T1000 (cell line): ENCODE measurements at places on chromosomes 6 and 20.

- no peak for DNase-seq
Observed at GRCh38 chr6:14082771-14083170, 34.8 kb upstream of the CD83 start.

DNA sequence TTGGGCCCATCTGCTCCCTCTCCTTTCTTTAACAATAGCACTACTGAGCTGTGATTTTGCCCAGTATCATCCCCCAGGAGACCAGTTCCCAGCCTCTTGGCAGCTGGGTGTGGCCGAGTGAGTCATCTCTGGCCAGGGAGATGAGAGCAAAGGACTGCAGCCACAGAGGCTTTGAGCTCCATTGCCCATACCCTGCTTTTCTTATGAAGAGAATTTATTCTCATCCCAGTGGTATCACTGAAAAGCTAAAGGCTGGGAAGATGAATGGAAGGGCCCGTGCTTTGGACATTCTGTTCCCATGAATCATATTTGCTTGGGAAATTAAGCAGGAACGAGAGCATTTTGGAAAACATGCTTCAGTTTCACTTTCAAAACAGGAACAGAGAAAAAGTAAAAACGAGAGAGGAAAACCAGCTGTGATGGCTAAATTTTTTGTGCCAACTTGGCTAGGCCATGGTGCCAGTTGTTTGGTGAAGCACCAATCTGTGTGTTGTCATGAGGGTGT, 14.9 kb downstream of the CST3 start:
- DNase-seq = peak; percentile 64

DNA sequence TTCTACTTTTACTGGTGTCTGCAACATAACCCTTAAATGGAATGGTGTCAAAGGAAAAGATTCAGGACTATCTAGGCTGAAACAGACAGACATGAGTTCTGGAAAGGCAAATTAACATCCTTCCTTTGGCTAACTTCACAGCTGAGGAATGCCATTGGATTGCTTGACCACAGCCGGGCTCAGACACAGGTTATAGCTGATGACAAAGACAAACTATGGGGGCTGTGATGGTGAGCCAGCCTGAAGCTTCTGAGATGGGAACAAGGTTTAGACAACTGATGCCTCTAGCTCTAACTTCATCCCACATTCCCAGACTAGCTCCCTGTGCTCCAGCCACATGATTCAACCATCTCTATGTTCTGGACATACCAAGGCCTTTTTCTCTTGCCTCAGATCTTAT, 15.3 kb downstream of the POLR1C start:
- DNase-seq = no peak

DNA sequence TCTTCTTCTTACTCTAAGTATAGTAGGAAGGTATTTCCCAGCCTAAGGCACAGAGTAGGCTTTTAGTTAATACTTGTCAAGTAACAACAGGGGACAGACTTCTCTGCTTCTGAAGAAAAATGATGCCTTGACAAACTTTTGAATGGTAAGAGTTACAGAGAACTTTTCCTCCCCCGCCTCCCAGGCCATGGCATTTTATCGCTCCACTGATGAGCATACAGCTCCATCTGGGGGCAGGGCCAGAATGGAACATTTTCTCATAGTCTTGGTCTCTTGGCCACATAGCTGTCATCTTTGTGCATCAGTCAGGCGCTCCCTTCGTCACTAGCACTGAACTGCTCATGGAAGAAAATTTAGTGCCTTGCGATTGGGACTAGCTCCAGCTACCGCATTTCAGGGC, 1066.8 kb upstream of the CITED2 start:
- no peak for DNase-seq

- no peak for DNase-seq
Observed at GRCh38 chr6:150152891-150153876, 10.3 kb downstream of the PPP1R14C start.

DNA sequence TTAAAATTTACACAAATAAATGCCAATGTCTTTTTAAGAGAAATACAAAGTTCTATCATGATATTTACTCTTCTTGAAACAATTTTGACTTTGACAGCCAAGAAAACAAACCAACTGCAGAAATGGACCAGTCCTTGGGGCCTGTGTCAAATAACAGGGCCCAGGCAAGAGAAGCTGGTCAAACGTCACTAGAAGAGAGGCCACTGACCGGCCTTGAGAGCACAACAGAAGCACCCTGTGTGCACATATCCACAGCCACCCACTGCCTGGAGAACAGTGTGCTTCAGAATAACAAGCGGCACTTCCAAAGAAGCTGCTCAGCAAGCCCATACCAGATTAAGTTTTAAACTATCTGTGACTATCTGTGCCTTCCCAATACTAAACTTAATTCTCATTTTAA, 14.8 kb downstream of the APMAP start:
- DNase-seq = no peak

DNA sequence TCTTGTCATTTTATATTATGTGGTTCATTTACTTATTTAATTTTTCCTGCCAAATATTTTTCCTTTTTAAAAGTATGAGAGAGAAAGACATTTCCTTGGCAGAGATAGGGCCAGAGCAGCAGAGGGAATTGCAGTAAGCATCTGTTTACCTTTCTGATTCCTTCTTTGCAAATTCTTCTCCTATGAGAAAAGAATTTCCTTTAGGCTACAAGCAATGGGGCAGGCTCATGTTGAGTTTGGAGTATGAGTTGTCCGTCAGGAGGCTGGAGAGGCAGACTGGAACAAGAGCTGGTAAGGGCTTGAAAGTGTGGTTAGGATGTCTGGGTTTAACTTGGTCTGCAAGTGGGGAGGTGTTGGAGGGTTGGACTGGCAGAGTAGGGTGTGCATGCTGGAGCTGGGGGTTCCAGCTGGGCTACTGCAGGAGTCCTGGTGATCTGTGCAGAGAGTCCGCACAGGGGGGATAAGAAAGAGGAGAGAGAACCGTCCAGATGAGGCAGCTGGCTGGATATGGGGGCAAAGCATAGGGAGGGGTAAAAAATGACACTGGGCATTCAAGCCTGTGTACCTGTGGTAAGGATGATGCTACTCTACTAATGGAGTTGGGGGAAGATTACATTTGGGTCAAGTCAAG, 19.7 kb downstream of the TIAM2 start:
- DNase-seq = no peak

DNA sequence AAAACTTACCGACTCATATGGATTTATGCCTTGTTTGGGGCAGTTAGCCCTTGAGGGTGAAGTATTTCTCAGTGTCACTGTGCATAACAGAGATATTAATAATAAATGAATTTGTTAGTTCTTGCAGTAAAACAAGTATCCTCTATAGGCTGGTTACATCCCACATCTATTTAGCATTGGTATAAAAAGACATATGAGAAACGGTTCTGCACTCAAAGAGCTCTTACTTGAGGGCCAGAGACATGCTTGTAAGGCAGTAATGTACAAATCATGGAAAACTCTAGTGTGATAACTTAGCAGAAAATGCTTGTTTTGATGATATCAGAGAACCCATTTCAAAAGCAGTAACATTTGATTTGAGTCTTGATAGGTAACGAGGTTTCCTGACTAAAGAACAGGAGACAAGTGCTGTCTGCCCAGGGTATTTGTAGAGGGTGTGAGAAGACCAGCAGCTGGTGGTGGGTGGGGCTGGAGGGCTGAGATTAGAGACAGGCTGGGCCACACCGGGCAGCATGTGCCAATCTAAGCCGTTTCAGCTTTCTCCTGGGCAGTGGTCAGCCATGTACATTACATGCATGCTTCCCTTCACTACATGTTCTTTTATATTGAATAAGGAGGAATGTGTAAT, 46.3 kb downstream of the TULP4 start:
- DNase-seq = no peak

DNA sequence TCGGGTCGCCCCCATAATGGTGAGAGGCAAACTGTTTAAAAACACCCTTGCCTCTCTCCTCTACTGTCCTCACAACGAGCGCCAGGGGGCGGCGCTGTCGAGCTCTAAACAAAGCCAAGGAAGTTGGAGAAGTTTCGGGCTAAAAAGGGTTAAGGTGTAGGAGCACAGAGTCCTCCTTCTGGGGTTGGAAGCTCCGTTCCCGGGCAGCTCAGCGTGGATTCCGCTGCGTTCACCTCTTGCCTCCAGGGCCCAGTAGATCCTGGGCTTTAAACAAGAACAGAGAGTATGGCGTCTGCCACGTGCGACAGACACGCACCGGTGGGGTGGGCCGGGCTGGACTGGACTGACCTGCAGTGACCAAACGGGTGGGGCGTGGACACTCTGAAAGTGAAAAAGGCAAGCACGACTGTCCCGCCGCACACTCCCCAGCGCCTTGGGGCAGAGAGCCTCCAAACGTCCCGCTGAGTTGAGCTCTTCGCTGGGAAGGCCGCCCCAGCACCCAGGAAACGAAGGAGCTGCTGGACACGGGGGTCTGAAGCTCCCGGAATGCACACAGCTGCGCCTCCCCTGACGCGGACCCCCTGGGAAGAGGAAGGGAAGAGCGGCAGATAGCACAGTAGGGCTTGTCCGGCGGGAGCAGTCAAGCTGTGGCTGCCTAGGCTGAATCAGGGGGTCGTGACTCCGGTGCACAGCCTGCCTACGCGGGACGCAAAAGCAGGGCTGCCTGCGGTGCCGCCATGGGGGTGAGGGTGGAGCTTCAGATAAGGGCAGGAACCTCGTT, 1.6 kb upstream of the THBD start:
- DNase-seq = no peak

DNA sequence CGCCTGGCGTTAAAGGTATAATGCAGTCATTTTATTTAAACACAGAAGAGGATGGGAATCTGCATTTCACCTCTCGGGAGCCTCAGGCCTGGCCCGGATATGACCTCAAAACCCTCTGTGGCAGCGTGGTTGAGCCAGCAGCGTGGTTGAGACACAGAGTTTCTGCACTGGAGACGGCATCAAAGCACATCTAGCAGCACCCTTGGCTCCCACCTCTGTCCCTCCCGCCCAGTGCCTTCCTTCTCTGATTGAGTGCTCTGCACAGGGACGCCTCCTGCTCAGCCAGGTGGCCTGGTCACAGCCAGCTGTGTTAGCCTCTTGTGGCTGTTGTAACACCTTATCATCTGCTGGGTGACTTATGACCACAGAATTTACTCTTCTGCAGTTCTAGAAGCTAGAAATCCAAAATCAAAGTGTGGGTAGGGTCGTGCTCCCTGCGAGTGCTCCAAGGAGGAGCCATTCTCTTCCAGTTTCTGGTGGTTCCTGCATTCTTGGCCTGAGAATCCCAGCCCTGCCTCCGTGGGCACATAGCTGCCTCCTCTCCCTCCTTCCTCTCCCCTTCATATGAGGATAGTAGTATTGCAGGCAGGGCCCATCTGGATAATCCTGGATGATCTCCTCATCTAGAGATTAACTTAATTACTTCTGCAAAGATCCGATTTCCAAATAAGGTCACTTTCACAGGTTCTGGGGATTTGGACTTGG, 156.7 kb downstream of the SYCP2 start:
- no peak for DNase-seq

DNA sequence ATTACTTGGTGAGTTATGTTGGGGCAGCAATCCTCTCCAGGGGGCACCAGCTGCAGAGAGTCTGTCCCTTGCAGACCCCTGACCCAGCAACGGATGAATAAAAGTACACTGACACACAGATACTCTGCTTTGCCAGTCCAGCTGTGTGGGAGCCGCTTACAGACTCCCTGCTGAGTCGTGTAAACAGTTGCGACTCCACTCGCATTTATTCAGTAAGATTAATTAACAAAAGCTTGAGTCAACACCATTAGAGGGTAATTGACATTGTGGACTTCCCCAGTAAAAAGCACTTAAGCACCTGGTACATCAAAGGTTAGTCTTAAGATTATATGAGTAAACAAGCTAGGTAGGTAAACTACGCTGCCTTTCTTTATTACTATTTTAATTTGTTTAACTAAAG, 92.0 kb upstream of the TMEM181 start:
- DNase-seq = no peak

- no peak for DNase-seq
Observed at GRCh38 chr6:152356016-152356415, 281.1 kb downstream of the SYNE1 start.

GRCh38 chr20:8803065-8803464, 265.8 kb upstream of the PLCB4 start:
- DNase-seq = no peak

DNA sequence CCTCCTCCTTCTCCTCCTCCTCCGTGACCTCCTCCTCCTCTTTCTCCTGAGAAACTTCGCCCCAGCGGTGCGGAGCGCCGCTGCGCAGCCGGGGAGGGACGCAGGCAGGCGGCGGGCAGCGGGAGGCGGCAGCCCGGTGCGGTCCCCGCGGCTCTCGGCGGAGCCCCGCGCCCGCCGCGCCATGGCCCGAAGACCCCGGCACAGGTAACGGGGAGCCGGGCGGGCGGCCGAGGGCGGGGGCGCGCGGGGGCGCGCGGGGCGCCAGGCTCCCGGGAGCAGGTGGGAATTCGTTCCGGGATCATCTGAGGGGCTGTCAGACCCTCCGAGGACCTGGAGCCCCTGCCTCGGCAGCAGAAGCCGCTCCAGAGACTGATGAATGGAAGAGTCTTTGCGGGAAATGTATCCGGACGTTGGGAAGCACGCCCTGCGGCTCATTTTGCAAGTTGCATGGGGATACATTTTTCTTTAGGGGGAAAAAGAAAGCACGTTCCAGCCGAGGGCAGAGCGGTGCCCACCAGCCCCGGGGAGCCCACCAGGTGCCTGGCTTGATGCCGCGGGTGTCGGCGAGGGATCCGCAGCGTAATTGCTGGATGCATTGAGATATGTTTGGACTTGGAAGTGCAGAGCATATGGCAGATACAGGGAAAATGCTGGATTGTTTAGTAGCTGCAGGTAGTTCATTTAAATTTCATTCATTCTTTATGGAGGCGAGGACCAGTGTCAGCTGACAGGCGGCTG, 394 bp downstream of the MYB start:
- DNase-seq = no peak

- peak; percentile 59 for DNase-seq
Observed at GRCh38 chr20:57772349-57772964, 62.6 kb upstream of the PMEPA1 start.

GRCh38 chr6:47118611-47119010, 76.5 kb upstream of the ADGRF1 start:
- no peak for DNase-seq

GRCh38 chr20:61664556-61665320, 400.9 kb downstream of the TAF4 start:
- no peak for DNase-seq

DNA sequence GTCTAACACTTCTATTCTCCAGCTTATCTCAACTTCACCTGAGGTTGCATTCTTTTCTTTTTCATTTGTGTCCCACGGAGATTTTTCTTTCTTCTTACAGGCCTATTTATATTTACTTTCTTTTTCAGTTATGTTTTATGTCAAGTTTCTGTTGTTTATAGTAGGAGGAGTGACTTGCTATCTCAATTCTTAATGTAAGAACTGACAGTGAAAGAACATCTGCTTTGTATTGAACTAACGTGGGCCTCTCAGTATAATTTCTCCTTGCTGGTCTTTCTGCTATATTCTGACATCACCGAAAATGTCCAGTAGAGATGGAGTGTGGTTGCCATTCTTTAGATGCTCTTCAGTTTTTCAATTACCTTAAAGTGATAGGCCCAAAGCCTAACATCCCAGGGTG, 521.7 kb downstream of the EPM2A start:
- no peak for DNase-seq

- no peak for DNase-seq
Observed at GRCh38 chr6:63307581-63308246, 12.1 kb downstream of the LGSN start.

DNA sequence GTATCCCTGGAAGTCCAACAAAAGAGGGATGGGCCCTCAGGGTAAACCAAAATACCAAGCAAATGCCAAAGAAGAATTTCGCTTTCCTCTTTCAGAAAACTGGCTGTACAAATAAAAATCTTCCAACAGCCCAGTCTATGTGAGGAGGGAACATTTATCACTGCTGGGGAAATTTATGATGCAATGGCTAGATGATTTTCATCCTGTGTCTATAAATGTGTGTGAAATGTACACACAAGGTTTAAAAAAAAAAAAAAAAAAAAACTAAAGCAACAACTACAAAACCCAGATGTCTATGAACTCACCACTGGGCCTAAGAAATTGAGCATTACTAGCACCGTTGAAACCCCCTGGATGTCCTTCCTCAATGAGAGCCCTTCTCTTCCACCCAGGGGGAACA, 68.7 kb upstream of the SLC4A11 start:
- DNase-seq = no peak
